A549 treated with CORT108297 at 1 μM for 4 hours (cell line): ENCODE measurements at places on chromosomes 7 and 10. TPM values are rescaled to one million over a fixed set of nuclear protein-coding genes. Genes with fewer than 3 reads are reported as not detected.

The HPSE2 gene
- not detected in 5 replicates for total RNA-seq

The FAM20C gene
- 29.0 to 46.3 TPM (median 41.5 TPM) in 5 replicates for total RNA-seq

The COL28A1 gene
- total RNA-seq: 0.42 to 0.75 TPM (median 0.58 TPM) in 5 replicates

The OPN1SW gene
- total RNA-seq: not detected in 5 replicates

The PROSER2 gene
- total RNA-seq: 28.1 to 42.6 TPM (median 39.2 TPM) in 5 replicates

The HTR5A gene
- total RNA-seq: not detected in 5 replicates

The KLLN gene
- total RNA-seq: 0.43 to 0.66 TPM (median 0.52 TPM) in 5 replicates
